ENCODE measurements at places on chromosomes 12 and 14.

DNA sequence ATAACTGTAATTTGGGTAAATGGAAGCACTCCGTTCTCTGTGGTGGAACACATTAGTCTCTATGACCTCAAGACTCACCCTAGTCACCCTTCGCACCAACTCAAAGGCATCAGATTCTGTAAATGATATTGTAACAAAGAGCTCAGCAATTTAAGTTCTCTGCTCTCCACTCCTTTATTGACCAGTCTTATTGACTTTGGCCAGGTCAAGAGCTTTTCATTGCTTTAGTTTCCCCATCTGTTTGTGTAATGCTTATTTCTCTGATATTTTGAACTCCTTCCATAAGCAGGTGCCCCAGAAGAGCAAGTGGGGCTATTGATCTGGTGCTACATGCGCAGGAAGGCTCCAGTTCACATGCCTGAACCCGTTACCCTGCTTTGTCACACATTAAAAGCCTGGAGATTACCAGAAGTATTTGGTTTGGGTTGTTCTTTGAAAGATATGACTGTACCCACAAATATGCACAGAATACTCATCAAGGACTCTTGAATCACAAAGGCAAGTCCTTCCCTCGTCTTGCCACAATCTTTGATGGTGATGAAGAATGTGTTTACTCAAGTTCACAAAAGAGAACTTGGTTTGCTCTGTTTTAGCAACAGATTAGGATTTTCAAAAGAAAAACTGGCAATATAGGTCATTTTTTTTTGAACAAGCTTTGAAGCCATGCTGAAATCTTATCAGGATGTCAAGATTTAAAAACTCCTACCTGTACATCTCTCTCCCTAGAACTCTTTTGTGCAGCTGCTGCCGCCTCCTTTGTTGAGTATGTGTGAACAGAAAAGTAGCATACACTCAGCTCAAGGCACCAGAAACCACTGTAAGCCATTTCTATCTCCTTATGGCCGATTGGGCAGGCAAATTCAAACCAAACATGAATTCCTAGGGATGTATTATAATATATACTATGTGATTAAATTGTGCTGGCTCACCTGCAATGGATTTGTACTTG lies 193.9 kb downstream of the BCAT1 start:
- no peak for DNase-seq

DNA sequence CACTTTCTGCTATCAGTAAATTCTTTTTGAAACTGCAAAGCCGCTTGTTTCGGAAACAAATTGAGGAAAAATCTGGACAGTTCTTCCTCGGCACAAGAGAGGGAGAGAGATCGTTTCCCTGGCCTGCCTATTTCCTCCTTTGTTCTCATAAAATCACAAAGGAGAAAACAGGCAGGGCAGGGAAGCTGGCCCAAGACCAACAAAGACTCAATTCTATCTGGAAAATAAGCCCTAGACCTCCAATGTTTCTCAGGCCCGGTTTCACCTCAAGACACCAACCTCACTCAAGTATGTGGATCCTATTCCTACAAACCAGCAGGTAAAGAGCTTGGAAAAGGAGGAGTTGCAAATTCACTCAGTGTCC lies 19.5 kb downstream of the DICER1 start:
- DNase-seq, result no peak

- no peak for DNase-seq
Observed at GRCh38 chr14:33776871-33777270, 174.0 kb downstream of the EGLN3 start.

DNA sequence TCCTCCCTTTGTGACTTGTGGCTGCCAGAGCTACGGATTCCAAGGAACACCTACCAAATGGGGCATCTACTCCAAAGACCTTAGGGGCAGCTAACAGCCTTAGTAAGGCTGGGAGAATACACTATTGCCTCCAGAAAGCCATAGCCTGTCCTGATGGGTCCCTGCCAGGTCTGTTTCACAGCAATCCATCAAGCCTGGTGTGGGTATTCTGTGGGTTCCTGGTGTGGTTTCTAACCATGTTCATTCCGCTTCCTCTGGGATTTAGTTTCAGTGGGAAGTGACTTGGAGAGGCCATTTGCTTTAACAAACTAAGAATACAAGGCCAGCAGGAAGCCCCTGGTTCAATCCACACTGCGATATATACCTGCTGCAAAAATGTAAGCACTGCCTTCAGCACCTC lies 220.5 kb downstream of the FOXN3 start:
- no peak for DNase-seq

GRCh38 chr12:93950311-93950710 lies 198.1 kb upstream of the PLXNC1 start:
- no peak for DNase-seq

GRCh38 chr12:12736759-12737676 lies 19.9 kb downstream of the CDKN1B start:
- DNase-seq, result no peak

DNA sequence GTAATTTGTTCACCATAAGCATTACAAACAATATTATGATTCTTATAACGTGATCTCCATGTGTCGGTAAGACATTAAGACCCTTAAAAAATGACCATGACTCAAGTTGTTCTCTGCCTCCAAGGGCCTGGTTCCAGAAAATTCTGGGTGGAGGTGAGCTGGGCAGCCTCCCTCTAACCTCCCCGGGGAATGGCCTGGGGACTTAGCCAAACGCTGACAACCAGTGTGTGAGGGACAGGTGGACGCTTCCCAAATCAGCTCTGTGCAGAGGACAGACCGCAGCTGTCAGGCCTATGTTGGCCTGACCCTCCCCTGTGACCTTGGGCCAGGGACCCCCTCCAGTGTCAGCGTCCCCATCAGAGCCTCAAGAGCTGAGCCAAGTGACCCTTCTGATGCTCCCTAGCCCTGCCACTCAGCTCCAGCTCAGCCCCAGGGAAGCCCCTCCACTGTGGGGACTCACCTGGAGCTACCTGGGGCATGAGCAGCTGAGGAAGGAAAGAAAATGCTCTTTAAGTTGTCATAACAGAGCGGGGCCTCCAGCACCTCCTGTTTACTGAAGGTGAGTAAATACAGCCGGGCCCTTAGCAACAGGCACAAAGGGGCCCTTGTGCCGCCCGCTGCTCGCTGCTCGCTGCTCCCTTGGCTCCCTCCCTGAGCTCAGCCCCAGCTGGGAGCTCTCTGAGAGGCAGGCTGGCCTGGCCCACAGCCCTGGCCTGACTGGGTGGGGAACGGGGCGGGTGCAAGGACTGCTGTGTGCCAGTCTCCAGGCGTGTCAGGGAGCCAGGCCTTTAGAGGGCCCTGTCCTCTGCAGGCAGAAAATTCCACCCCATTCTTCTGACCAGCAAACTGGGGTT lies 116.6 kb downstream of the CALM1 start:
- peak; percentile 98 for DNase-seq

DNA sequence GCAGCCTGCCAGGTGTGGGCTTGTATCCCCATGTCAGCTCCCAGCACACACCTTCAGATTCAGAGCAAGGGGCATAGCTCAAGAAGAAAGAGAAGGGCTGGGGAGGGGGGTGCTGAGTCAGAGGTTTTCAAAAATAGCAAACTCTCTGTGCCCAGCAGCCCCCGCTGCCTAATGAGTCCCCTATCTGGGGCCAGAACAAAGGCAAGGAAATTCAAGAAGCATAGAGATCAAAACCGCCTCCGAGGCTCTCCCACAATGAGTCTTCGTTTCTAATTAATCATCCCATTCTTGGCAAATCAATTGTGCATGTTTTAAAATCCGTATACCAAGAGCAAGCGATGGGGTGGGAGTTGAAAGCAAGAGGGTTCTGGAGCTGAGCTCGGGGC lies 19.5 kb upstream of the CMKLR1 start:
- DNase-seq, result no peak

DNA sequence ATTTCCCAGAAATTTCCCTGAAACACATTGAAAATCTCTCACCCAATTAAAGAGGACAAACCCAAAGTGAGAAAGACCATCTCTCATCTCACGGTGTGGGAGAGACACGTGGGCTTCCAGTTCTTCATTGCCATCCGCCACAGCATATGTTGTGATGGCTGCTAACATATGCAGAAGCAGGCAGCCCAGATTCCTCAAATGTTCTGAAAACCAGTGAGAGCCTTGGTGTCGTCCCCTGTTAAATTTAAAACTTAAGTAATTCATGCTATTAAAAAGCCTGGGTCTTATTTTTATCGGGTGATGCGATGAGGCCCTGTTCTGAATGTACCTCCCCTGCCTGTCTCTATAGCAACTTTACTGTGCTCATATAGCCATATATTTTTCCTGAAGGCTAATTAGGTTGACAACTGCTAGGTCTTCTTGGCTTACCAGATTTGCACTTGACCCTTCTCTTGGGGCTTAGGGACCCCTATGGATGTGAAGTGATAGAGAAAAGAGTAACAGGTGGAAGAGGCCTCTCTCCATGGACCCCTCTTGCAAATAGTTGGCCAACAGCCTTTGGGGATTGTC lies 2.8 kb upstream of the FGF6 start:
- DNase-seq, result no peak

DNA sequence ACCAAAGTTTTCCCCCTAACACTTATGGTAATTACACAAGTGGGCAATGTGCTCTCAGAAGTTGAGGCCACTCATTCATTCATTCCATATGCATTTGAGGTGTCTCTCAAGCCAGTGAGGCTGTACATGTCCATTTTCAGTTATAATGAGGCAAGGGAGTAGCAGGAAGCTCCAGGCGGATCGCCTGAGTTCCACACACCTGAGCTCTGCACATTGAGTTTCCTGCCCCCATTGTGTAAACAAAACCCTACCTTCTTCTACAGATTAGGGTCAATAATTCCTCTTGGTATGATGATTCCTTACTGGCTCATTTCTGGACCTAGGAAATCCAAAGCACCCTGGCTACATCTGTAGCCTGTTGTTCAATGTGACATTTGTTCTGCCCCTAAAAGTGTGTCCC lies 555.3 kb downstream of the MED13L start:
- no peak for DNase-seq

DNA sequence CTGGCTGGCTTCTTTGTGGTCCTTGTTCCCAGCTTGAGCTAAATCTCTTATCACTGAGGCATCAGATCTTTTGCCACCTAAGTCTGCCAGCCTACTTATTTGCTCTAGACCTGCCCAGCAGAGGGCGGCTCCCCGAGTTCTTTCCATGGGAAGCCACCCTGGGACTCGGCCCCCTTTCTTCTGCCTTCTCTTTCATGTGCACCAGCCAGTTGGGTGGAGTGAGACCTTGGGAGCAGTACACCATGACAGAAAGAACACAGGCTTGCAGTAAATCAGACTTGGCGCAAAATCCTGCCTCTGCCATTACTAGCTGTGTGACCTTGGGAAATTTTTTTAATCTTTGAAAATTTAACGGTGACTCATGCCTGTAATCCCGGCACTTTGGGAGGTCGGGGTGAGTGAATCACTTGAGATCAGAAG lies 7.4 kb downstream of the SMAGP start:
- no peak for DNase-seq

- DNase-seq, result no peak
Observed at GRCh38 chr12:68967046-68967445, 34.1 kb upstream of the CPM start.

GRCh38 chr12:69211160-69211559 lies 28.2 kb upstream of the CPSF6 start:
- no peak for DNase-seq

- no peak for DNase-seq
Observed at GRCh38 chr12:12072064-12072760, 1.5 kb downstream of the BCL2L14 start.

DNA sequence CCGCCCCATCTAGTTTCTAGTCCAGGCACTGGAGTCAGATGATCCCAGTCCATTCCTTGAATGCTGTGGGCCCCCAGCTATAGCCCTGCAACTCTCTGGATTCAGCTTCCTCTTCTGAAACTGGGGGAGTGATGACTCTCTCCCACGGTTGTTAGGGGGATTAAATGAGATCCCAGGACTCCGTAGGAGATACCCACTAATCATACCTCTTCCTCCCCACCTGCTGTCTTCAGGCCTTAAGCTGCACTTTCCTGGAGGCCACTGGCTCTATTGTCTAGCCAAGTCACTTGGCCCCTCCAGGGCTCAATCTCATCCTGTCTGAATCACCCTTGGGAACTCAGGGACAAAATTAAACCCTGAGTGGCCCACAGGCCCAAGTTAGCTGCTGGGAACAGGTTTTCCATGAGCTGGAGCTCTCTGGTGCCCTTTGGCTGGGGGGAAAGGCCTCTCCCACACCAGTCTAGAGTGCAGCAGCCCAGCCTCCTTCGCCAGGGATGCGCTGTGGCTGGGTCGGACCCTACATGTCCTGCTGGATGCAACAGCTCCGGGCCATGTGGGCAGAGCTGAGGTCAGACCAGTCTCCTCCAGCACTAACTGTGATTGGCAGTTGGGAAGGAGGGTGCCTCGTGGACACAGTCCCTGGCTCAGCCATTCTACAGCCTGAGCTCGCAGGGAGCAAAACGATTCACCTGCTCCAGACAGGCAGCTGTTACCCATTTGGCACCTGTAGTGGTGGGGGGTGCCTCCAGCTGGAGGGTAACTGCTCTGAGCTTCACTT lies 6.0 kb upstream of the ASB2 start:
- no peak for DNase-seq

GRCh38 chr12:14766649-14767215 lies 36.5 kb downstream of the WBP11 start:
- no peak for DNase-seq

DNA sequence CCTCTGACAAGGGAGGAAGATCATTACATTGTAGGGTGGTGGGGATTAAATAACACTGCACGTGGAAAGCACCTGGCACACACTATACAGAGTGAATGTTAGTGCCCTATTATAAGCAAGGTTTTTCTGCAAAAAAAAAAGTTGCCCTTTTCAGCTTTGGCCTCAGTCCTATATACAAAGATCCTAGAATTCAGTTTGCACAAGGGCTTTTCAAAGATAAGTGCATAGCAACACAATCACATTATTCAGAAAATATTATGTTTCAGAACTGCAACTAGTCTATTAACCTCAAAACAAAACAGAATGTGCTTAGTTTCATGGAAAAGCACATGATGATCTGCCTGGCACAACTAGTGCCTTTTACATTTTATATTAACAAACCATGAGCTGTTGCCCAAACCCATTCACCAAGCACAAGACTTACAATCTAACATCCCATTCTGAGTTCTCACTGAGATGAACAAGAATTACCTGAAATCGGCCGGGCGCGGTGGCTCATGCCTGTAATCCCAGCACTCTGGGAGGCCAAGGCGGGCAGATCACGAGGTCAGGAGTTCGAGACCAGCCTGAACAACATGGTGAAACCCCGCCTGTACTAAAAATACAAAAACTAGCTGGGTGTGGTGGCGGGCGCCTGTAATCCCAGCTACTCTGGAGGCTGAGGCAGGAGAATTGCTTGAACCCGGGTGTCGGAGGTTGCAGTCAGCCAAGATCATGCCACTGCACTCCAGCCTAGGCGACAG lies 1.8 kb downstream of the TM7SF3 start:
- DNase-seq, result no peak

DNA sequence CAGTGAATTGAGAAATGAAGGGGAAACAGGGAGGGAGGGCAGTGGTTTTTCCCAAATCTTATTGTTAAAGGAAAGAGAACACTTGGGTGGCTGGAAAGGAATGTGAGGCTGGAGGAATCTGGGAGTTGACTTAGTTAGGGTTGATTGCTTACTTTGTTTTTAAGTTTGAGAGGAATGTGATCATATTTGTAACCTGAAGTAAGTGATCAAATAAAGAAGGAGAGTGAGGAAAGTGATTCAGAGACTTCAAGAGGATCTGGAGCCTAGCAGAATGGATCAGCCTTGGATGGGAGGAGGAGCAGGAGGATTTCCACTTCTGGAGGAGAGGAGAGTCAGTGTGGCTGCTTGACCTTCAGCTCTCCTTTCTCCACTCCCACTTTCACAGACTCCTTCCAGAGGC lies 6.0 kb upstream of the LRP6 start:
- DNase-seq, result no peak
